ENCODE measurements at places on chromosomes 11 and 22. TPM values are rescaled to one million over a fixed set of nuclear protein-coding genes. Genes with fewer than 3 reads are reported as not detected.

NAV2 gene
- 26.0 TPM for total RNA-seq

ART5 gene
- total RNA-seq = not detected

C22orf15 gene
- total RNA-seq = not detected

OR4B1 gene
- not detected for total RNA-seq

CBY1 gene
- 13.5 TPM for total RNA-seq

SLC22A12 gene
- total RNA-seq = not detected

LDHAL6A gene
- total RNA-seq = not detected

KRTAP5-2 gene
- not detected for total RNA-seq

- H3K4me3 ChIP-seq = no peak overlapping the region
- H3K36me3 ChIP-seq = no peaks in the 10 kb centered on the region
Measured at GRCh38 chr11:68674461-68674860, 9.9 kb upstream of the GAL start.

- no peak for DNase-seq
- no peak overlapping the region for H3K27ac ChIP-seq
- no peaks in the 10 kb centered on the region for H3K36me3 ChIP-seq
- no peak overlapping the region for H3K4me3 ChIP-seq
- no peaks in the 10 kb centered on the region for H3K4me1 ChIP-seq
Measured at GRCh38 chr11:80771017-80771416, 1330.2 kb upstream of the TENM4 start.

DNA sequence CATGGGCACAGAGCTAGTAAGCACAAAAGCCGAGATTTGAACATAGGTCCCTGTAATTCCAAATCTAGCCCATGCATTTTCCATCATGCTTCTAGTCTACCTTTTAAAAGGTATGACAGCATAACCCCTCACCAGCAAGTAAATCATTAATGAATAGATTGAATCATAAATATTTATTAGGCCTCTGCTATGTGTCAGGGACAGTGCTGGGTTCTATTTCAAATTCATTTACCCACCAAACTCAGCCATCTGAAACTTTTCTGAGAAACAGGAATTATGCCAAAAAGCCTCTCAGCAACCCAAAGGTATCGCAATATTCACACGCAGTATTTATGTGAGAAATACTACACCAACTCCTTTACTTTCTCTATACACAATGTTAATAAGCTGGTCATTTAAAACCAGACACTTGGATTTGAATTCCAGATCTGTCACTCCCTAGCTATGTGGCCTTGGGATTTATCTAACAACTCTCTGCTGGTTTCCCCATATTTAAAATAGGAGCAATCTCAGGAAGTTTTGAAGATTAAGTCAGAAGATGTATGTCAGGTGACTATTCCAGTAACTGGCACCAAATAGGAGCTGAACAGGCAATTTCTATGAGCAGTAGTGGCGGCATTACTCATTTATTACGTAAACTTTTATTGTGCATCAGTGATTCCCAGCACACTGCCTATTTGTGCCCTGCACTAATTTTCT lies 191.4 kb downstream of the TENM4 start:
- H3K27me3 ChIP-seq = no peaks in the 10 kb centered on the region
- no peak for DNase-seq
- H3K4me3 ChIP-seq = no peak overlapping the region
- H3K36me3 ChIP-seq = no peaks in the 10 kb centered on the region
- H3K4me1 ChIP-seq = no peaks in the 10 kb centered on the region

GRCh38 chr11:108967571-108967970 lies 302.7 kb downstream of the DDX10 start:
- no peaks in the 10 kb centered on the region for H3K27me3 ChIP-seq
- H3K4me3 ChIP-seq = no peak overlapping the region
- no peak for DNase-seq
- H3K36me3 ChIP-seq = no peaks in the 10 kb centered on the region
- H3K27ac ChIP-seq = no peak overlapping the region

GRCh38 chr11:73228268-73229134 lies 10.4 kb downstream of the P2RY2 start:
- H3K27me3 ChIP-seq = no peaks in the 10 kb centered on the region
- H3K36me3 ChIP-seq = no peaks in the 10 kb centered on the region
- no peak overlapping the region for H3K27ac ChIP-seq

DNA sequence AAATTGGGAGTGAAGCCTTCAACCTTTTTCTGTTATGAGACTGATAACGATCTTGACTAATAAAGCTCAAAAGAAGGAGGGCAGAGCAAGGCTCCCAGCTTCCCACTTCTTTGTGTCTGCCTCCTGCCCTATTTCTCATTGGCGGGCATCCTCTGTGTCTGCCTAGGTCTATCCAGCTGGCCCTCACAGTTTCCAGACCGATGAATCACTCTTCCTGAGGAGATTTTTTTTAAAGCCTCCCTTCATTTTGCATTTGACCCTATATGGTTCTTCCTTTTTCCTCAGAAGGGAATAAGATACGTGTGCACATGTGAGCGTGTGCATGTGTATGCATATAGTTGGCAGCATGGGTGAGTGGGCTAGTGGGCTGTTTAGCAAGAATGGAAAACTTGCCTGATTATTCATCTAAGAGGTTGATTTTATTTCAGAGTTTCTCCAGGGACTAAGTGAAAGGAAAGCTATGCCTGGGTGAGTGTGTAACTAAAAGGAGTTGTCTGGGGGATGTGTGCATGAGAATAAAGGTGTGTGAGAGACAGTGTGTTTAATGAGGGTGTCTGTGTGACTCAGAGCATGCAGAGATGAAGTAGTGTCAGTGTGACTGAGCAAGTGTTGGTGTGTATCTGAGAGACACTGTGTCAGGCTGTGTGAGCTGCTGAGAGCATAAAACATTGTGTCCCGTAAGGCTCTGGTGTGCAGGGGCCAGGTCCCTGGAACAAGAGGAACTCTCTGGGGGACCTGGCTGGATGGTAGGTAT lies 12.2 kb downstream of the PHLDB1 start:
- H3K27ac ChIP-seq = peak overlapping the region; percentile 80
- no peaks in the 10 kb centered on the region for H3K36me3 ChIP-seq
- no peak overlapping the region for H3K4me3 ChIP-seq
- H3K4me1 ChIP-seq = no peaks in the 10 kb centered on the region
- H3K27me3 ChIP-seq = no peaks in the 10 kb centered on the region
- no peak for DNase-seq

DNA sequence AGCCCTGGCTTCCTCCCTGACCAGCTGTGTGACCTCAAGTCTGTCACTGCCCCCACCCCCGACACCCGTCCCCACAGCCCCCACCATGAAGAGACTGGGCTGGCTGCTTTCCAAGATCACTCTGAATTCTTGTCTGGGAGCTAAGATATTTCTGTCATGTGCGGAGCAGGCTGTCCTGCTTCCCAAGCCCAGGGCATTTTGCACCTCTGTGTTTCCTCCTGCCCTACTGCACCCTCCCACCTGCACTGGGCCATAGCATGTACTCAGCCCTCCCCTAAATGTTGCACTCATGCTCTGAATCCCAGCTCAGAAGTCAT lies 30.3 kb upstream of the MYEOV start:
- no peaks in the 10 kb centered on the region for H3K36me3 ChIP-seq
- no peak for DNase-seq
- no peak overlapping the region for H3K4me3 ChIP-seq
- H3K27ac ChIP-seq = no peak overlapping the region
- no peaks in the 10 kb centered on the region for H3K4me1 ChIP-seq

DNA sequence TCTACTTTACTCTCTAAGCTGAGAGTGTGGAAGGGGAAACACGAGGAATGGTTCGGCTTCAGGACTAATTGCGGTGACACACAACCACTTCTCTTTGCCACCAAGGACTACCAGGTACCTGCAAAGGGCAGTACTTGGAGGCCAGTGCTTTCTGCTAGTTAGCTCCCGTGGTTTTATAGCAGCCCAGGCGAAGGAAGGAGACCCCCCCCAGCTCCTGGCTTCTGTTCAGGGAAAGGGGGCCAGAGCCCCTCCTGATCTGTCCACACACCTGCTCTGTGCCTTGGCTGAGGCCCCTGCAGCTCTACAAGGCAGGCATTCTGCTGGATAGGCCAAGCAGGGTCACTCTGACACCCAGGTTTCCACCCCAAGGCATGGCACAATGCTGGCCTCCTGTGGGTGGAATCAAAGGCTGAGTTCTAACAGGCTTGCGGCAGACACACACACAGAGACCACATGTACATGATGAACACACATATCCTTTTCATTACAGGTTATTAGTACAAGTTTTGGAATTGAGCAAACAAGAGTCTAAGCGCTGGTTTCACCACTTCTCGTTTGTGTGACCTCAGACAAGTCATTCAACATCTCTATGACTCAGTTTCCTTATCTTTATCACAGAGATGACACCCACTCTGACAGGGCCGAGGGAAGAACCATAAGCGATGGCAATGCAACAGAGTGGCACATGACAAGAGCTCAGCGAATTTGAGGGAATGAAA lies 7.5 kb downstream of the SERPIND1 start:
- H3K4me1 ChIP-seq = no peaks in the 10 kb centered on the region
- peak overlapping the region; percentile 59 for H3K27ac ChIP-seq
- no peaks in the 10 kb centered on the region for H3K27me3 ChIP-seq
- peak overlapping the region; percentile 14 for H3K4me3 ChIP-seq
- H3K36me3 ChIP-seq = peaks cover 3% of the 10 kb centered on the region

- H3K4me3 ChIP-seq = no peak within 1 kb of the TSS
- no peak within 1 kb of the TSS for H3K27ac ChIP-seq
- no peaks in the 10 kb centered on the region for H3K27me3 ChIP-seq
- no peak for DNase-seq
- no peaks in the 10 kb centered on the region for H3K36me3 ChIP-seq
- H3K4me1 ChIP-seq = no peaks in the 10 kb centered on the region
Measured at GRCh38 chr11:72191961-72192381, at the start of gene FOLR1. FOLR1 (plus strand) TSS chr11:72192140; CDS start chr11:72192174, 34 bp downstream.

DNA sequence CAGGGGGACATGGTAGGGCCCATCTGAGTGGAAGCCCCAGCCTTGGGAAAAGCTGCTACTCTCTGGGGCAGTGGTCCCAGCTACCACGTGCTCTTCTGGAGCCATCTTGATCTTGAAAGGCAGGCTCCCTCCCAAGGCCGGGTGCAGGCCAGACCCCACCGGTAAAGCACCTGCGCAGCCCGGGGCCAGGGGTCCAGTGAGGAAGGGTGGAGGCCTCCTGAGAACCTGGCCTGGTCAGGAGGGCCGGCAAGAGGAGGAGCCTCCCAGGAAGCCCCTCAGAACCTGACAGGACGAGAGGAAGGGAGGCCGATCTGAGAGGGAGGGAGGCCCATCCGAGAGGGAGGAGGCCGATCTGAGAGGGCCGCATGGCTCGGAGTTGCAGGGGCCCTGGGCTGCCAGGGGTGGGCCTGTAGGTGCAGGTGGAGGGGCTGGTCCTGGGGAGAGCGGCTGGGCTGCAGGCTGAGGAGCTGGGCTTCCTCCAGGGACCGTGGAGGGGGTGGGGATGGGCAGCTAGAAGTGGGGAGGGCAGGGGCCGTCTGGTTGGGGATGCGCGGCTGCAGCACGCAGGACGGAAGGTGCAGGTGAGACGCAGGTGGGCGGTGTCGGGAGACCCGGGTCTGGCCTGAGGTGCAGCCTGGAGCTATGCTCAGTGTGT lies 529 bp downstream of the GRAMD4 start:
- H3K4me3 ChIP-seq = no peak overlapping the region
- DNase-seq = no peak
- no peaks in the 10 kb centered on the region for H3K4me1 ChIP-seq
- H3K36me3 ChIP-seq = no peaks in the 10 kb centered on the region

DNA sequence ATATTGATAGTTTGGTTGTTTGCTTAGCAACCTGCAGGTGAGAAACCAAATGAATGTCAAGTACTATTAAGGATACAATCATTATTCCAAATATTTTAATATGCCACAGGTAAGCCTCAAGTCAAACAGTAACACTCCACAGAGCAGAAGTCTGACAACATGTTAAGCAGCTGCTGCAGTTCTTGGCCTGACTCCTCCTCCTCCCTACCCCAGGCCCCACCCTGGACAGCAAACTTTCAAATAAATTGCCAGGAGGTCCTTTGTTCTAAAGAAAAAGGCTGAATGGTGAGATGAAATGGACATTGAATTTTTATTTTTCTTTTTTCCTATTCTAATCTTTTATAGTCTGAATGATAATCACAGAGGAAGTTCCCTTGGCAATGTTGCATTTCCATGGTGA lies 260.0 kb upstream of the POU2AF2 start:
- DNase-seq = no peak
- no peaks in the 10 kb centered on the region for H3K27me3 ChIP-seq
- H3K36me3 ChIP-seq = no peaks in the 10 kb centered on the region

- no peak overlapping the region for H3K27ac ChIP-seq
- H3K27me3 ChIP-seq = no peaks in the 10 kb centered on the region
Measured at GRCh38 chr11:74780248-74781005, 31.8 kb downstream of the RNF169 start.

DNA sequence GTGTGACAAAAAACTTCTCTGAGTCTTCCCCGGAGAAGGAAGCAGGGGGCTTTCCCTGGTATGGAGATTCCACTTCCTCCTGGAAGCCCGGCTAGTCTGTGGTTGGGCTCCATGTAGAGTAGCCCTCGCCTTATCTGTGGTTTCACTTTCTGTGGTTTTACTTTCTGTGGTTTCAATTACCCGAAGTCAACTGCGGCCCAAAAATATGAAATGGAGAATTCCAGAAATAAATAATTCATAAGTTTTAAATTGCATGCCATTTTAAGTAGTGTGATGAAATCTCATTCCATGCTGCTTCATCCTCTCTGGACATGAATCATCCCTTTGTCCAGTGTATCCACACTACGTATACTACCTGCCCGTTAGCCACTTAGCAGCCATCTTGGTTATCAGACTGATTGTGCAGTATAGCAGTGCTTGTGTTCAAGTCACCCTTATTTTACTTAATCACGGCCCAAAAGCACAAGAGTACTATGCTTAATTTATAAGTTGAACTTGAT lies 275.0 kb upstream of the SESN3 start:
- DNase-seq = no peak
- no peak overlapping the region for H3K27ac ChIP-seq
- H3K4me1 ChIP-seq = no peaks in the 10 kb centered on the region
- no peaks in the 10 kb centered on the region for H3K36me3 ChIP-seq
- H3K4me3 ChIP-seq = no peak overlapping the region

GRCh38 chr11:73454987-73455386 lies 78.8 kb downstream of the RELT start:
- H3K36me3 ChIP-seq = no peaks in the 10 kb centered on the region
- H3K4me1 ChIP-seq = no peaks in the 10 kb centered on the region
- no peak overlapping the region for H3K27ac ChIP-seq

- peak within 1 kb of the TSS; percentile 82 for H3K4me3 ChIP-seq
- H3K36me3 ChIP-seq = no peaks in the 10 kb centered on the region
- no peak within 1 kb of the TSS for H3K27ac ChIP-seq
- peaks cover 13% of the 10 kb centered on the region for H3K4me1 ChIP-seq
- DNase-seq = peak; percentile 89
- H3K27me3 ChIP-seq = no peaks in the 10 kb centered on the region
Measured at GRCh38 chr11:7251836-7252682, at the start of gene SYT9. SYT9 (plus strand) TSS chr11:7251904; CDS start chr11:7252187, 283 bp downstream.

All from right lobe of liver (tissue), 6 donors.